ENCODE measurements at places on chromosomes 2 and 18.

DNA sequence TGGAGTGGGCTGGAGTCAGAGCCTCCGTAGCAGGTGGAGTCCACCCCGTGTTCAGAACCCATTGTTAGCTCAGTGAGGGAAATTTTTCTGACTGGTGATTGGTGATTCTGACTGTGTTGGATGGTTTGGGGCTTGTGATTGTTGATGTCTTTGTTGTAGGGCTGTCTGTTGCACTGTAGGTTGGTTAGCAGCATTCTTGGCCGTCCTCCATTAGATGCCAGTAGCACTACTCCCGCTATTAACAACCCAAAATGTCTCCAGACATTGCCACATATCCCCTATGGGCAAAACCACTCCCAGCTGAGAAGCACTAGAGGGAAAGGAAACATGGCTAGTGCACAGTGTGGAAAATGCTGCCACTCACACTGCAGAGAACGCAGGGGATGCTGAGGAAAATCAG, 51.7 kb downstream of the ARMC9 start:
- no peak for DNase-seq

DNA sequence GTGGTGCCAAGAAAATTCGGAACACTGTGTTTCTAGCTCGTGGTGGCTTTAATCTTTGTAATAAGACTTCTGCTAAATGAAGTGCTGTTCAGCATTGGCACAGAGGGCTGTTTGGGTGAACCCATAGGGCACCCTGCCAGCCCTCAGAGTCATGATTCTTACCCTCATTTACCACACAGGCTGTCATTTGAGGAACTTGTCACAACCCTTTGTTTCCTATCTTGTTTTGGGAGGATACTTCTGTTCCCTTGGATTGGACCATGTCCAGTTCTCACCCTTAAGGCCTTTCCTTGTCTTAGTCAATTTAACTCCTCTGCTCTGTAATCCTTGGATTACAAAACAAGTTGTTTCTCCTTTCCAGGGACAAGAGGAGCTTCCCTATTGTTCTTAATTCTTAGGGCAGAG, 225.7 kb downstream of the MTX2 start:
- peak; percentile 84 for DNase-seq

GRCh38 chr2:191486584-191487320, 191.2 kb upstream of the NABP1 start:
- no peak for DNase-seq

DNA sequence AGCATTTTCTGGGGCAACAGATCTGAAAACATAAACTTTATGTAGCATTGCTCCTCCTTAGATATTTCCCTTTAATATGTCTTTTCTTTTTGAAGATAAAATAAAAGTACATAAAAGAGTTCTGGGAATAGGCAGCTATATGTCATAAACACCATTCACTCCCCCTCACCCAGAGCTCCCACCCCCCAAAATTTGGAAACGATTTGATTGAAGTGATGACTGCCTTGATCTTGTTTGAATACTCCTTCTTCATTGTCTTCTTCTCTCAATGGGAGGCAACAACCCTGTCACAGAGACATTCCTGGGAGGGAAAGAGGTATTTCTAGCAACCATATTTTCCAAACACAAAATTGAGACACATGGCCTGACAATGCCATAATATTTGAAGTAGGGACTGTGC, 369.3 kb downstream of the ARHGAP15 start:
- DNase-seq, result no peak

DNA sequence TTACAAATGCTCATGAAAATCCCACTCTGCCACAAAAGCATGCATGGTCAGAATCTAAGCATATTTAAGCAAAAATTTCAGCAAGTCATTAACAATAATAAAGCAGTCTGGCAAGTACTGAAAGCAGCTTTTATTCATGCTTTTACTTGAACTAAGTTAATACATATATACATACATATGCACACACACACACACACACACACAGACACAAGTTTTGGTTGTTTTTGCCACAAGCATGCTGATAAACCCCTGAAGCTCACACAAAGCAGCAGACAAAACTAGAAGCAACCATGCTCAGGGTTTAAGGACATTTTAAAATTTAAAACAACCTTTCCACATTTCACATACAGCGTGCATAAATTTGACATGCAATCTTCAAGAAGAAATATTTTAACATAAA, 819.1 kb upstream of the FSHR start:
- no peak for DNase-seq

DNA sequence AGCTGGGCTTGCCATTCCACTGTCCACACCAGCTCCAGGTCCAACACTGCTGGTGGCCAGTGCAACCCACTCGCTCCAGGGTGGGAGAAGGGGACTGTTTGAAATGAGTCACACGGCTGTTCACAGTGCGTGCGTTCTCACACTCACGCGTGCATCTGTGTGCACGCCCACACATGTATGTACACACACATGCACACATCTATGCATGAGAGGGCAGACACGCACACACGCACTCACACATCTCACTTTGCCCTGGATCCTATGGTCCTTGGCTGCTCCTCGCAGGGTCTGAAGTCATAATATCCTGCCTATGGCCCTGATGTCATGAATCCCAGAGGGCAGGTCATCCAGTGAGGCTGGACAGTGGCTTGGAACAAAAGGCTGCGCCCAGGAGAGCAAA, 182.8 kb downstream of the EIPR1 start:
- no peak for DNase-seq

DNA sequence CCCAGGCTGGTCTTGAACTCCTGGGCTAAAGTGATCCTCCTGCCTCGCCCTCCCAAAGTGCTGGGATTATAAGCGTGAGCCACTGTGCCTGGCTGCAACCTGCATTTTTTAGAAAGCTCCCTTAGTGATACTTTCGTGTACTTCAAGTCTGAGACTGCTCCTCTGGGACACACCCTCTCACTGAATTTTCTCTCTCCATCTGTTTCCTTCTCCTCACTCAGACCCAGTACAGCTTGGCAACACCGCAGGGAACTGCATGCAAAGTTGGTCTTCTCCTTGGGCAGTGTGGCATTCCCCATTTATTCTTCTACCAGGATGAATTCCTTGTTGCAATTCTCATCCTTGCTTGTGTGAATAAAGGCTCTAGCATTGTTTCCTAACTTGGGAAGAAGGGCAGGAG, 175.9 kb downstream of the LPIN1 start:
- no peak for DNase-seq

- peak; percentile 11 for DNase-seq
These were observed 207.9 kb downstream of the ARL4C start for GRCh38 chr2:234288974-234289455.

- no peak for DNase-seq
These were observed 72.7 kb downstream of the CABLES1 start for GRCh38 chr18:23207994-23208393.

DNA sequence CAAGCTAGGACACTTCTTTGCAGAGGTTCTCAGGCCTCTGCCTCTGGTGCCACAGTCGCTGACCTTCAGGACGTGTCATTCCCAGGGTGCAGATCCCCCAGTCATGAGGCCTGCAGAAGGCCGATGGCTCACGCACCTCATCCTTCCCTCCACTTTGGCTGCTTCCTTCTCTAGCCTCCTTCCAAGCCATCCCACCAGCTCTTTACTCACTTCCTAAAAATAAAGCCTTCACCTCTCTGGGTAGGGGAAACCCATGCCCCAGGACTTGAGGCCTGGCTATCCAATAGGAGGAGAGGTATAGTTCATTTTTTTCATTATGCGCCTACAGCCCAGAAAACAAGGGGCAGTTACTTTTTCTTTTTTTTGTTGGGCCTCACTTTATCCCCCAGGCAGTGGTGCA, 91.4 kb downstream of the B3GNT2 start:
- no peak for DNase-seq

DNA sequence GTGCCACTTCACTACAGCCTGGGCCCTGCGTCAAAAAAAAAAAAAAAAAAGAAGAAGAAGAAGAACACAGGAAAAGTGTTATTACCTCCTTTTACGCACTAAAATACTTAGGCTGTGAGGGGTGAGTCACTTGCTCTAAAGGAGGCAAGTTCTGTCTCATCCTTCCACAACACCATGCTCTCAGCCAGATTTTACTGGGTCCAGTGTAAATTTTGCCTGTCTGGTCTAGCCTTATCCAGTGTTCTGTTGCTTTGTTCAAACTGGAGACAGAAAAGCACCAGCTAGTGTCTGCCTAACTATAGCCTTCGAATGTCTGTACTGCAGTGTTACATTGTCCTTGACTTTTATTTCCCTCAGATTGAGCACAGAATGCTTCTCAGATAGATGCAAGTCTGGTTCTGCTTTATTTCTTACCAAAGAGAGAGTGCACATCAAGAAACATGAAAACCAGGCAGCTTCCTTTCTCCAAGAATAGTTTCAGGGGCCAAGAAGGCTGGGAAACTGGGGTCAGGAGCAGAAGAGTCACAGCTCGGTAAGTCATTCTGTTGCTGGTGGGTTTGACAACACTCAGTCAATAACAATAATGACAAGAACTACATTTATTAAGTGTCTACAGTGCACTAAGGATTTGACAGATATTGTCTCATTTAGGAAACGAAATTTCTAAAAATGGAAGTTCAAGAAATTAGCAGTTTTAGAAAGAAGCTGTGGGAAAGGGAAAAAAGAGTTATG, 3.1 kb upstream of the MSGN1 start:
- DNase-seq, result no peak

DNA sequence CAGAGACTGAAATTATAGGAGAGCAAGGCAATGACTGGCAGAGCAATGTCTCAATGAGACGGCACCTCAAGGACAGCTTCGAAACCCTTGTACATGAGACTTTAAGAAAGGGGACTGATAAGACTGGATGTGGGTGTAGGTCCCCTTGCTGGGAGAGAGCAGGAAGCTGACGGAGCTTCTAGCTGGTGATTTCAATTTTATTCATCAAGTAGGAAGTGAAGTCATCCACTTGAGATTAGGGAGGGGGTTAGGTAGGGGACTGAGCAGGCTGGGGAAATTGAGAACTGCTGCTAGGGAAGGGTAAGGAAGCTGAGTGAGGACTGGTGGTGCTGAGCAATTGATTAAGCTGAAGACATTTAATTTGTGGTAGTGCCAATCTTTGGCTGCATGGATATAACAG, 99.5 kb upstream of the ITGB6 start:
- DNase-seq, result no peak

DNA sequence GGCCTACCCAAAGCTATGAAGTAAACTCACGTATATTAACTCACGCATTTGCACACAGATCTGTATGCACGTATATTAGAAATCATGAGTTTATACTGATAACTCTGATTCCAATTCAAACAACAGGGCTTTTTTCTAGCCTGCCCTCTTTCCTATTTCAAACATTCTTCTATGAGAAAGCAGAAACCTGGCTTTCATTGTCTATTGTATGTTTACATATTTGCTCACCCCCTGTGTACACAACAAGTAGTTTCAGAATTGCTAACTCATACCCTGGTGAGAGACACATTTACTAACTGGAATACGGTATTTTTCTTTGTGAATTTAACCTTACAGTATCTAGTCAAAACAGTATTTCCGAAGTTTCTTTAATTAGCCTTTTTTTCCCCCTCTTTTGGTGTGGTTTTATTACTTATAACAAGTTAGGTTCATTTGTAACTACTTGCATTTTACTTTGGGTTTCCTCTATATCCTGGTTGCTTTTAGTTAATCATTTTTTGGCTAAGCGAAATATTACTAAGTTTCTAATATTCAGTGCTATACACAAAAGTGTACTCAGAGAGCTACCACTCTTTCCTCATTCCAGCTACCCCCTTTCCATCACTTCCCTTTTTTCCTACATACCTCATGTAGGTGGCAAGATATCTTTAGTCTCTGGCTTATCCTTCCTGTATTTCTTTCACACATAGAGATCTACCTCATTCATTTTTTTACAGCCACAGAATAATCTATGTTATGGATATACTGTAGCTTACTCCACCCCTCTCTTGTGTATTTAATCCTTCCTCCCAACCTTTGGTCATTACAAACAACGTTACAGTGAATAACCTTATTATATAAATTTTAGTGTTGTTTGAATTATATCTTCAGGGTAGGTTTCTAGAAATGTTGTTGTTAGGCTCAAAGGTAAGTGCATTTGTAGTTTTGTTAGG, 112.7 kb upstream of the BCL2L11 start:
- peak; percentile 16 for DNase-seq

DNA sequence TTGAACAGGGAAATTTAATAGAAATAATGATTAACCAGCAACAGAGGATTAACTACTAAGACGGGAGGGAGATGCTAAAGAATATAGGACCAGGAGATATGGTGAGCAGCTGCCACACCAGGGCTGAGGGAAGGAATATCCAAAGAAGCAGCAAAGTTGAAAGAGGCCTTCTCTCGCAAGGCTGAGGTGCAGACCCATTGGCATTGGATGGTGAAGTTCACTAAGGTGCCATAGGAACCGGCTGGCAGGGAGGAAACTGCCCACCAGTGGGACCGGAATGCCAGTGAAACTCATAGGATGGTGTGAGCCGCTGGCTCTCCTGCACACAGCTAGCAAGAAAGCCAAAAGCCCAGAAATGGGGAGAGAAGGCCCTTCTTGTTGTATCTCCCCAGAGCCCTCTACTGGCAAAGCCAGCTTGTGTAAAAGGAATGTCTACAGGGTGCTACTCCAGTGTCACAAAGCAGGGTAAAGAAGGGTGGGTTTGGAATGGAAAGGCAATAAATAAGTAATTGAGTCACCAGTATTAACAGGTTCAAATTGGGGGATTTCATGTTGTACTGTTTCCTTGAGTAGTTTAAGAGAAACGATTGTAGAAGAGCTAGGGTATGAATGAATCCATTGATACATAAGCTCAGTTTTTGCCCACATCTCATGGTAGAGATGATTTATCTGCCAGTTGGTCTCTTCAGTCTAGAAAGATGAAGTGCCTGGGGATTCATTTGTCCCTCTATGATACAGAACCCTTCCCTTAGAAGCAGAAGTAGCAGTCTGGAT, 36.0 kb downstream of the FARP2 start:
- DNase-seq, result no peak

GRCh38 chr2:134244086-134244485, 9.8 kb upstream of the MGAT5 start:
- no peak for DNase-seq

DNA sequence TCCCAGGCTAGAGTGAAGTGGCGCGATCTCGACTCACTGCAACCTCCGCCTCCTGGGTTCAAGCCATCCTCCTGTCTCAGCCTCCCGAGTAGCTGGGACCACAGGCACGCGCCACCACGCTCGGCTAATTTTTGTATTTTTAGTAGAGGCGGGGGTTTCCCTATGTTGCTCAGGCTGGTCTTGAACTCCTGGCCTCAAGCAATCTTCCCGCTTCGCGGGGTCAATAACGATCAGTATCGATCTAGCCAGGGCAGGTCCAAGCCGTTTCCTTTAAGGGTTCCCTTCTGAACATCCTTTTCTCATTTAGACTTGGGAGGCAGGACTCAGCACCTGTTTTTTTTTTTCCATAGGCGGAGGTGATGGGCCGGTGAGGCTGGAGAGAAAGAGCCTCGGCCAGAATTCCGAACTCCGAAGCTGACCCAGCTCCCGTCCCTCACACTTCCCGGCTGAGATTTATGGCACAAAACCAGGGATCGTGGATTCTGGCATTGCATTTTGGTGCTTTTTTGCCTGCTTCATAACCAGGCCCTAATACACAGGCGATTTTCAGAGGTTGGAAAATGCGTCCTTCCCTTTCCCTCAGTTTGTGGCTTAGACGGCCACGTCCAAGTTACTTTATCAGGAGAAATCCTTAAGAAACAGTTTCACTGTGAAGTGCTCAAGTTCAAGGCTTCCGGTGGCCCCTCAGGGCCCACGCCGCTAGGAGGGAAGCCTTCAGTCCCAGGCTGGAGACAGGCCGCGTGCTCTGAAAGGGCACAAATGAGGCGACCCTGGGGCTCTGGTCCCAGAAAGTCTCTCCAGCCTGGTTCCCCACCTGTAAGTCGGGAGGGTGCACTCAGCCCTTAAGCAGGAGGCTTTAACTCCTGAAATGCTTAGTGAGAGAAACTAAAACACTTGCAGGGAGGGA, 998 bp upstream of the SLC66A3 start:
- no peak for DNase-seq

Data from AML-193 (cell line).